ENCODE measurements at places on chromosomes 7 and 10. TPM values are rescaled to one million over a fixed set of nuclear protein-coding genes. Genes with fewer than 3 reads are reported as not detected.
A peak's percentile ranks its signal among the peaks of the same experiment; 100 is the strongest.

PLAC9 gene
- 75.9 TPM for polyA plus RNA-seq

BMPR1A gene
- 45.2 TPM for polyA plus RNA-seq

COL28A1 gene
- polyA plus RNA-seq: 1.1 TPM

TRPV6 gene
- polyA plus RNA-seq: 0.05 TPM

DNA sequence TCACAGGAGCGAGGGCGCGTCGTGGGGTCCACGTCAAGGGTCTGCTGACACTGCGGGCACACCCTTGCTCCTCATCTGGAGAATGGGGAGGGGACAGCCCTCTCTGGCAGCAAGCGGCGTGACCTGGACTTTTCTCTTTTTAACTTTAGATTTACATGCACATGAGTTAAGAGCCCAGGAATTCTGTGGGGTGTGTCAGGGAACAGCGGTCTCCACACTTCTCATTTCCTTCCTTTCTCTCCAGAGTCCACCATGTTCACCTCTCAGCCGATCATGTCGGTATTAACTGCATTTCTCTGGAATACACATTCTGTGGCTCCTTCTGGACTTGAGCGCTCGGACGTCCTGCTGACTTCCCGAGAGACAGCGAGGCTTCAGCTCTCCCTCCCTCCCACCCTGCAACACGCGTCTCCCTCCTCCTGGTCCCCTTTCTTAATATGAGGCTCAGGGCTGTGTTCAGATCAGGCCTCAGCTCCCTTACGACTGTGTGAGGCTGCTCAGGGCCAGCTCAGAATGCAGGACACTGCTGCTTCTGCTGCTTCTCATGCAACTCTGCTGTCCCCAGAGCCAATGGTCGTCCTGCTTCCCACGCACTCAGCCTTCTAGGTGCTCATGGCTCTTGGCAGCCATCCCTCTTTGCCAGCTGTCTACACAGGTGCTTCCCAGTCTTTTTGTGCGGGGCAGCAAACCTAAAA lies 261.3 kb downstream of the ELFN1 start:
- no peak for DNase-seq

GRCh38 chr10:29191674-29192073 lies 97.2 kb upstream of the LYZL1 start:
- DNase-seq: no peak

GRCh38 chr10:101016814-101017213 lies 14.1 kb downstream of the PDZD7 start:
- DNase-seq: no peak

DNA sequence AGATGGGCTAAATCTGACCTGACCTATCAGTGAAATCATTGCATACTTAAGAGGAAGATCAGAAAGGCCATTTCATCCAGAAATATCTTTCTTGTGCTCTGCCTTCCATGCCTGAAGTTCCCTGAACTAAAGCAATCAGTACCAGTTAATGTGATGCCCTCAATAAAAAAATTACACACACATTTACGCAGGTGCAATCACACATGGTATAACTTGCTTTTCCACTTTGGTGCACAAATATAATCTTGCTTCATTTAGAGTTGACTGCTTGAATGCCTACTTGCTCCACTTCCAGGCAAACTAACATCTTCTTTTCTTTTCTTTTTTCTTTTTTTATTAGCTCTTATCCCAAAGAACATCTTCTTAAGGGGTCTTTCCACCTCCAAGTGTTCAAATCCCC lies 58.3 kb upstream of the KIF5B start:
- no peak for DNase-seq

- peak; percentile 74 for DNase-seq
These were observed 52.0 kb upstream of the FIGNL1 start for GRCh38 chr7:50502001-50502684.

- no peak for DNase-seq
These were observed 103.1 kb downstream of the GSAP start for GRCh38 chr7:77313085-77313484.

DNA sequence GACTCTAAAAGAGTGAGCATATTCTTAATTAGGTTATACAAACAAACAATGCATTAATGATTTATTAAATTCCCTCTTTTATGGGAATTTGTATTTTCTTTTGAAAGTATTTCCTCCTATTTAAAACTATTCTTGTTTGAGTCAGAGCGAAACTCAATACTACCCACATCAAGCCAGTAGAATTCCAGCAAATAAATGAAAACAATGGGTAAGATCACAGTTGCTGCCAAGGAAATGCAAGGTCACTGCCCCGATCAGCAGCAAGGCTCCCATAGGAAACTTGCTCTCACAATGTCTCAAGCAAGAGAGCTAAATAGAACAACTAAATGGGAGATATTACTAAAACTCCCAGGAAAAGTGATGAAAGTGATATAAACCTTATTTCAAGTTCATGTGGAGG lies 206.3 kb downstream of the THSD7A start:
- no peak for DNase-seq

DNA sequence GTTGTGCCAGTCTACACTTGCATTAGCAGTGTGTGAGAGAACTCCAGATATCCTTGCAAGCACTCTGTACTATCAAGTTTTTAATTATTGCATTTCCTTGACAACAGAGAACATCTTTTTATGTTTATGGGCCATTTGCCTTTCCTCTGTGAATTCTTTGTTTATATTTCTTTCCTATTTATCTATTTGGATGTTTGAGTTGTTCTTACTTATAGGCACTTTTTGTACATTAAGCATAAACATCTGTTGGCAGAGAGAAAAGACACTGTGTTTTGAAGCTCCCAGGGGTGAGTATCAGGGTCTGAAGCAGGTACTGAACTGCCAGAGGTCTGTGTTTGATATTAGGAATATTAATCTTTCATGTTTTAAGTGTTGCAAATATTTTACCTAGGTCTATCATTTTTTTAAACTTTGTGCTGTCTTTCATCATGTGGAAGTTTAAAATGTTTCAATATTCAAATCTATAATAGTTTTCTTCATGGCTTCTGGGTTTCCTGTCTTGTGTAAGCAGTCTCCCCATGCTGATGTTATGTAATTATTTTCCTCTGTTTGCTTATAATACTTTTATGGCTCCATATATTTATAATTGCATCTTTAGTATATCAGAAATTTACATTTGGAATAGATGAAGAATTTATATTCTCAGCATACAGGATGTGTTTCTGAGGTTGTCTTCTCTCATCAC lies 17.7 kb upstream of the PDCD4 start:
- DNase-seq: no peak

DNA sequence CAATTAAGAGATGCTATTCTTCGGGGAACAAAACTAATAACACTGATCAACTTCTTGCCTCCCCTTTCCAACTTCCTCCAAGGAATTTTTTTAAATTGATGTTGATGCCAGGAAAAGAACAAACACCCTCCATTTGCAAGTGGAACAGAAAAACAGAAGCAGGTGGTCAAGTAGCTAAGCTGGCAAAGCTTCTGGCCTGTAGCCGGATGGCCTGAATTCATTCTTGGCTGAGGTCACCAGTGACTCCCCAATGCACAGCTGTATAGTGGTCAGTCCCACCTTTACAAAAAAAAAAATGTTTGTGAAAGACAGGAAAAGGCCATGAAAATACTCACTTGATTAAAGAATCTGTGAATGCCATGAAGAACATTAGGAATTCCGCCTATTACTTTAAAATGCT lies 39.1 kb downstream of the DOCK4 start:
- DNase-seq: no peak

- DNase-seq: no peak
These were observed 2.8 kb upstream of the DEPP1 start for GRCh38 chr10:44981172-44982113.

DNA sequence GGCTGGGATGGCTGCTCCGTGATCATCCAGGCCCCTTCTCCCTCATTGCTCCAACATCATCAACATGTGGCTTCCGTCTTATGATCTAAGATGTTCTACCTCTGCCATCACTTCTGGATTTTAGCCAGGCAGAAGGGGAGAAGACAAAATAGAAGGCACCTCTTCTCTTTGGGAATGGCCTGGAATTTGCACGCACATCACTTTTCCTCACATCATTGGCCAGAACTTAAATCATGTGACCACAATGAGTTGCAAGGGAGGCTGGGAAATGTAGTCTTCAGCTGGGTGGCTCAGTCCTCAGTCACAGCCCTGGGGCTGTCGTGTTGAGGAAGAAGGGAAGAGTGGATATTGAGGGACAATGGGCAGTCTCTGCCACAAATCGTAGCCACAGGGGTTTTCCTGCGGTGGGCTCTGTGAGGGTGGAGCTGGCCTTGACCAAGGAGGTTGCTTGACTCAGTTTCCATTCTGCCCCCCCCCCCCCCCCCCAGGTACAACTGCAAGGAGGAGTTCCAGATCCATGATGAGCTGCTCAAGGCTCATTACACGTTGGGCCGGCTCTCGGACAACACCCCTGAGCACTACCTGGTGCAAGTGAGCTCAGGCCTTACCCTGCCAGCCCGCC lies 50.3 kb downstream of the PALD1 start:
- DNase-seq: no peak
